Hypothalamus (tissue), 51 donors: ENCODE measurements at places on chromosomes 1 and 21.

DNA sequence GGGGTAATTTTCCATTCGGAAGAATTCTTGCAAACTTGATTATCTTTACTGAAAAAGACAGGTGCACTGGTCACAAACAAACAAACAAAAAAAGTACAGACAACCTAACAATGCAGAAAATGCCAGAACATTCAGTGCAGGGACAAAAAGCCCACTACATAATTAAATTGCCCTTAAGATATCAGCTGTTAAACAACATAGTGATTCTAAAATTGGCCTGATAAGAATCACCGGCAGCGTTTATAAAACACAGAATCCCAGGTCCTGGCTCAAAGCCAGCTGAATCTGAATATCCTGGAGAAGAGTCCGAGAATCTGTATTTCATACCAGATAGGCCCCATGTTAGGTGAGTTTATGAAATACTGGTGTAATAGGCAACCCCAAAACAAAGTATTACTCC lies 6.1 kb downstream of the PLPP3 start:
- no peak for DNase-seq

GRCh38 chr1:29393451-29393826 lies 157.1 kb downstream of the PTPRU start:
- DNase-seq = no peak

GRCh38 chr1:156642265-156643048 lies 540 bp downstream of the BCAN start:
- no peak for DNase-seq

DNA sequence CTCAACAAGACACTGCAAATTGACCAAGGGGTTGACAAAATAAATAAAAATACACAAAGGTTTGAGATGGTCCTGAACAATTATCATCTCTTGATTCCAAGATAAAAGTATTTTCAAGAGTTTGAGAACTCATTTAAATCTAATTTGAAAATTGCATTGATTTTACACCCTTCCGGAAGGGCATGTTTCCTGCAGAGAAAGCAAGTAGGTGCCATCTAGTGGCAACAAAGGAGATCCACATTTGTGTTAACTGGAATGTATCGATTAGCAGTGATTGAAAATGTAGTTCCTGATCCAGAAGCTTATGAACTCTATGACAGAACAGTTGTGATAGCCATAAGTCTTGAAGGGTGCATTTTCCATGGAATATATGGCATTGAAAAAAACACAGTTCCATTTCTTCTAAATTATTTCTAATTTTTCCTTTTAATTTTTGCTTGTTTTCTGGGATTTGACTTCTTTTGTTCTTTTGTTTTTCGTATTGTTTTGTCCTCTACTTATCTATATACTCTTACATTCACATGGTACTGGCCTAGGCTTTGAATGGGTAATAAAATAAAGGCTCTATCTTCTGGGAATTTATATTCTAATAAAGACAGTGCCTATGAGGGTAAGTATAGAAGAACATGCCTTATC lies 143.7 kb downstream of the DNM3 start:
- DNase-seq = no peak

DNA sequence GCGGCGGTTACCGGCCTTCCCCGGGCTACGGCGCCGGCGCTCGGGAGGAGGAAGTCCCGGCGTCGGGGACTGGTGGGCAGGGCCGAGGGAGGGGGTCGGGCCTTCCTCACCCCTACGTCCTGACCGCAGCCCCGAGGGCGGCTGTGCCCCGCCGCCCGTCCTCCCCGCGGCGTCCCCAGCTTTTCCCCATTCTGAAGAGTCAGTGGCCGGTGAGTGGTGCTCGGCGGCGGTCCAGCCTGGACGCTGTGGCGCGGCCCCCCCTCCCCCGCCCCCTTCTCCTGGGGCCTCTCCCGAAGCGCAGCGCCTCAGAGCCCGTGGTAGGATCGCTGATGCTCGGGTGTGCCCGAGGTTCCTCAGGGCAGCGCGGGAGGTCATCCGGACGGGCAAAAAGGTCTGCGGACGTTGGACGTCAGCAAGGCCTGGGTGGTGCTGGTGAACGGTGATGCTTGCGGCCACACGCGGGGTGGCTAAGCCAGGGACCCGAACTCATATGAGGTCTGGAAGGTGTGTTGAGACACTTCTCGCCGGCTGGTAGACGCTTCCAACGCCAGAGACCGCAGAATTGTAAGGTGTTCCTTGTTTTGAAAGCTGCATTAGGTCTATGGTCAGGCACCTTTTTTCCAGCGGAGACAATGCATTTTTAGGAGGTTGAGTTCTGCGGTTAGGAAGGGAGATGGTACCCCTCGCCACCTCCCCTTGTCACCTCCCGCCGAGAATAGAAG lies 725 bp downstream of the SLC25A33 start:
- DNase-seq = peak; percentile 45

GRCh38 chr21:28325618-28326017 lies 667.1 kb downstream of the LTN1 start:
- DNase-seq = no peak

DNA sequence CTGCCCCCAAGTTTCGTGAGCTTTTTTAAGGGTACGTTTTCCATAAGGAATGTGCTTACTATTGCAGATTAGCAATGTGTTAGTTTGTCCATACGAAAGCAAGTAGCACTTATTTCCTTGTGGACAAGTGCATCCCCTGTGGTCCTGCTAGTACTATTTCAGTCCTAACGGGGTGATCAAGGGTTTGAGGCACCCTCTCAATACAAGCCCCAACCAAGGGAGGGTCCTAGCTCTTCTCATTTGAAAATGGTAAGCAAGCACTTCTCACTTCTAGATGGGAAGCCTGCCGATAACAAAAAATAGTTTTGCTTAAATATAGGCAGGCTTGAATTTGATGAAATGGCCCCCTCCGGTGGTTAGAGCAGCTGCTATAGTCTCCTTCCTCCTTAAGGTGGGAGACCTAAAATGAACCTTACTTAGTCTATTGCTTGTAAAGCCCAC lies 64.0 kb upstream of the HMCN1 start:
- DNase-seq = no peak

DNA sequence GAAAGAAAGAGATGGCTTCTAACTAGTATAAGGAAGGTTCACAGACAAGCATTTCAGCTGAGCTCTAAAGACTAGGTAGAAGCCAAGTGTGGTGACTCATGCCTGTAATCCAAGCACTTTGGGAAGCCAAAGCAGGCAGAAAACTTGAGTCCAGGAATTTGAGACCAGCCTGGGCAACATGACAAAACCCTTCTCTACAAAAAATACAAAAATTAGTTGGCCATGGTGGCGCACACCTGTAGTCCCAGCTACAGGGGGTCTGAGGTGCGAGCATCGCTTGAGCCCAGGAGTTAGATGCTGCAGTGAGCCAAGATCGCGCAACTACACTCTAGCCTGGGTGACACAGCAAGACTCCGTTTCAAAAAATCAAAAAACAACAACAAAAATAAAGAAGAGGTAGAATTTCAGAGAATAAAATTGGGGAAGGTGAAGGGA lies 27.8 kb downstream of the FBXO42 start:
- no peak for DNase-seq

- DNase-seq = no peak
These were observed 430 bp downstream of the RBM15 start for GRCh38 chr1:110339407-110340206.
